Cerebellar cortex (tissue), 1 donor: ENCODE measurements at places on chromosomes 12 and 14.

DNA sequence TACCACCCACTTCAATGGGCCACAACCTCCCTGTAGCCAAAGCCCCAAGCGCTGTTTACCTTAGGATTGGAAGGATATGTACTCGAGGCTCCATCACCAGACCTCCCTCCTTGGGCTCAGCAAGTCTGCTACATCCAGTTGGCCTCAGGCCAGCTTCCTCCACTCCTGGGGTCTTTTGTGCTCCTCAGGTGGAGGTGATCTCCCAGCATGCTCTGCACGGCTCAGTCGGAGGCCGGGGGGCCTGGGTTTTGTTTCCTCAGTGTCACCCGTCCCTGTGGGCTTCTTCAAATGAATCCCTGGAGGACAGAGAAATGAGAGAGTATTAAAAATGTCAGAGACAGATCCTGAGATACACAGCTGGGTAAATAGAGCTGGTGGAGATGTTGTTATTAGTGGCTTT, 723.1 kb upstream of the TBX3 start:
- no peak for DNase-seq

- no peak for DNase-seq
These were observed 58.8 kb upstream of the LTA4H start for GRCh38 chr12:96094201-96094600.

GRCh38 chr12:125346362-125346761, 281.1 kb downstream of the AACS start:
- no peak for DNase-seq

- no peak for DNase-seq
These were observed 151.0 kb upstream of the ATP2B1 start for GRCh38 chr12:89859508-89860220.

- no peak for DNase-seq
These were observed 12.5 kb downstream of the OTX2 start for GRCh38 chr14:56797569-56798446.

GRCh38 chr14:102210421-102211042, 70.8 kb downstream of the WDR20 start:
- DNase-seq = no peak

DNA sequence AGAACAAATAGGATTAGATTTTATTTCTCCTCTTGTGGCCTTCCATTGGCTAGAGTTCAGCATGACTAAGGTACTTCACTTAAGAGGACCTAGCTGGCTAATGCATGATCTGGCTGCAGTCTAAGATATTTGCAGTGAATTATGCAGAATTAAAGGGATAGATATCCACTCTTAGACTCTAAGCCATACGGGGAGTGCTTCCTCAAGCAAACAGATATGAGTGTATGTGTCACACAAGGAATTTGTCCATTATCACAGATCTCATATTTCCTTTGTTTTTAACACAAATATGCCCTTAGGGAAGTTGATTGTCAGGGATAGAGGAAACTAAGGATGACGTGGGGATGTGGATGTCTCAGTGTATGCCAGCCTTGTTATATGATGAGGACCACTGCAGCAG, 88.1 kb upstream of the DHRS4 start:
- DNase-seq = no peak

- DNase-seq = no peak
These were observed 191.0 kb upstream of the PLEKHG7 start for GRCh38 chr12:92511786-92512185.

DNA sequence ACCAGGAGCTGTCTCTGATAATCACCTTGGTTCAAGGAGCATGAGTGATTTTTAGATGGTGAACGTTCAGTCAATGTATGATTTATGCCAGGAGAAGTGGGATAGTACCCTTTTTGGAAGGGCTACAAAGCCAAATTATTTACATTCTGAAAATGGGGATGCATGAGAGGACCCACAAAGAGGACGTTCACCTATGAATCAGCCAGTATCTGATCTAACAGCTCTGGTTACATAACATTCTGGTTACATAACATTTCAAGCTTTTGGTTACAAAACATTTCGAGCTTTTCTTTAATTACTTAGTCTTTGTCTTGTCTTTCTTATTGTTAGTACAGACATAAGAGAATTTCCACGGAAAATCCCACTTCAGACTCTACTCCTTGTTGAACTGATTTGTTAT, 68.8 kb downstream of the SLCO1A2 start:
- no peak for DNase-seq

GRCh38 chr12:102851246-102851645, 65.8 kb downstream of the PAH start:
- DNase-seq = no peak

GRCh38 chr12:28827861-28828260, 321.2 kb upstream of the FAR2 start:
- DNase-seq = no peak

- DNase-seq = no peak
These were observed 311.0 kb upstream of the FLRT2 start for GRCh38 chr14:85218982-85219381.

DNA sequence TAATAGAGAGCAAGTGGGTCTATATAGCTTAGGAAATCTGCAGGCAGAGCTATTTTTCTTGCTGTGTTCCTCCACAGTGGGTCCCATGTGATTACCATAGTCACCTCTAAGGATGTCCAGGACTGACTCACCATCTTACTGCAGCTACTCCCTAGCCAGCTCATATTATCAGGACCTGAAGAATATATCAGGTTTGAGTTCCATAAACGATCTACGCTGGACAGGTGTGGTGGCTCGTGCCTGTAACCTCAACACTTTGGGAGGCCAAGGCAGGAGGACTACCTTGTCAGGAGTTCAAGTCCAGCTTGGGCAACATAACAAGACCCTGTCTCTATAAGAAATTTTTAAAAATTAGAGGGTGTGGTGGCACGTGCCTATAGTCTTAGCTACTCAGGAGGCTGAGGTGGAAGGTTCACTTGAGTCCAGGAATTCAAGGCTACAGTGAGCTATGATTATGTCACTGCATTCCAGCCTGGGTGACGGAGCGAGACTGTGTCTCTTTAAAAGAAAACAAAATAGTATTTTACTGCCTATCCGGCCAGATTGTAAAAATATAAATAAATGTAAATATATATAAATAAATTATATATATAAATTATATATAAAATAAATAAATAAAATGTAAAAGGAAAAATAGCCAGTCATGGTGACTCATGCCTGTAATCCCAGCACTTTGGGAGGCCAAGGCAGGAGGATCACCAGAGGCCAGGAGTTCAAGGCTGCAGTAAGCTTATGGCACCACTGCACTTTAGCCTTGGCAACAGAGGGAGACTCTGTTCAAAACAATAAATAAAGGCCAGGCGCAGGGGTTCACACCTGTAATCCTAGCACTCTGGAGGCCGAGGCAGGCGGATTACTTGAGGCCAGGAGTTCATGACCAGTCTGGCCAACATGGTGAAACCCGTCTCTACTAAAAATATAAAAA, 6.9 kb upstream of the SPRYD4 start:
- no peak for DNase-seq

DNA sequence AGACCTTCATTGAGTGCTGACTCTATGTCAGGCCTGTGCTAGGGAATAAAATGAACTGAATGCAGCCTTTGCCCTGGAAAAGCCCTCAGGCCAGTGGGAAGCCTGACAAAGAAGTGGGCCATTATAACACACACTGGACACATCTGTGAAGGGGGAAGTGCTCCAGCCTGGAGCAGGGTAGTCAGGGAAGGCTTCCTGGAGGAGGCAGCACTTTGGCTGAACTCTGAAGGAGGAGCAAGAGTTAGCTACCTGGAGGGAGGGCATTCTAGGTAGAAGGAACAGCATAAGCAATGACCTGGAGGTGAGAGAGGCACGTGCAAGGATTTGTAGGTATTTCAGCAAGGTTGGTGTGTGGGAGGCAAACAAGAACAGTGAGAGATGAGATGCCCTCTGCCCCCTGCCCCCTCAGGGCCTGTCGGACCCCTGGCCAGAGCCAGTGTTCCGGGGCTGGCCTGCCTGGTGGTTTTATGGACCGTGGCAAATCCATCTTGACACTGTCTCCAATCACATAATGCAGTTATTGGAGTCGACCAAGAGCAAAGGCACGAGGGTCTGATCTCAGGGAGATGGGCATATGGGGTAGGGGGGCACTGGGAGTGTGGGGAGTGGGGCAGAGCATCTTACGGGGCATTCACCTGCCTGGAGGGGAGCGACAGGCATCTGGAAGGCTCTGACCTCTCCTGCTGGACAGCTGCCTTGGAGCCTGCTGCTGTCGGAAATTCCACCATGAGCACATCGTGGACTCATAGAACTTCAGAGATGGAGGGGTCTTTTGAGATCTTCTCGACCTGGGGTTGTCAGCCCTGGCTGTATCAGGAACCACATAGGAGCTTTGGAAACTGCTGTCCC, 2.7 kb upstream of the FAM222A start:
- no peak for DNase-seq

DNA sequence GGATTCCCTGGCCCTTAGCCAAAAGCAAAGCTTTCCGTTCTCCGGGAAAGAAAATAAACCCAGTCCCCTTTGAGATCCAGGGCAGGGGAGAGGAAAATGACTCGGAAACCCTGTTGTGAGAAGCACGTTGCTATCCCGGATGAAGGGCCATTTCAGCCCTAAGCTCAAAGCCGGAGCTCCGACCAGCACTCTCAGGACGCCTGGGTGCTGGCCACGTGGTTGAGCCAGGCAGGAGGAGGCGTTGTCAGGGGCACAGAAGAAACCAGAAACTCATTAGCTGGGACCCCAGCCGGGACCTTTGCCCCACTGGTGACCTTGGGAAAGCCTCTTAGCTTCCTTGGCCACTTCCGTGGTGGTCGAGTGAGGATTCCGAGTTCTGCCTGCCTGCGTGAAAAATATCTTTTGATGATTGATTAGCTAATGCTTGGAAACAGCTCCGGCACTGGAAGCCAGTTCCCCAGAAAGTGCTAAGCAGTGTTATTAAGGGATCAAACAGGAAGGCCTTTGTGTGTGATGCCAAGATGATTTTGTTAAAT, 57.6 kb upstream of the FZD10 start:
- no peak for DNase-seq

DNA sequence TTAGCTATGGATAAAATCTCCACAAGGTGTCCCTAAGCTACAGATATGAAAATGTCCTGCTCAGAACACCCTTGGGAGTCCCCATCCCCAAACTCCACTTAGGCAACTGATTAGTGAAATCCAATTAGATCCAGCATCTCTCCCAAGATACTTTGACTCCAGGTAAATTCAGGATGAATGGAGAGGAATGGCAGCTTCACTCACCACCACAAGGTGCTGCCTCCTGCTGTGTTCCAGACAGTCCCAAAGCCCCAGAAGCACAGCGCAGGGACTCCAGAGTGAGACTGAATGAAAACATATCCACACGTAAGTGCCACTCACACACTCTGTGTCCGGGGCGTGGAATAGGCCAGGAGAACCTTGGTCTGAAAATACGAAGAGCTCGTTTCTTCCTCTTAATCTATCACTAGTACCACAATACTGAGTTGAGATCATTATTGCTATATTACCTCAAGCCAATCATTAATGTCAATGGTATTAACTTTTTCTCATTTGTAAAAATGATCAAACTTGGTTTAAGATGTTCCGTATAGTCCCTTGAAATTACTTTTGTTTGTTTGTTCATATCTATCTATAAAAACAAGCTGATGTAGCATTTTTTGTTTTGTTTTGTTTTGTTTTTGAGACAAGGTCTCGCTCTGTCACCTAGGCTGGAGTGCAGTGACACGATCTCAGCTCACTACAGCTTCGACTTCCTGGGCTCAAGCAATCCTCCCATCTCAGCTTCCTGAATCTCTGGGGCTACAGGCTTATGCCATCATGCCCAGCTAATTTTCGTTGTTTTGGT, 70.0 kb upstream of the BICD1 start:
- DNase-seq = no peak

- no peak for DNase-seq
These were observed 26.5 kb upstream of the USP44 start for GRCh38 chr12:95577820-95578219.
